ENCODE measurements at places on chromosomes 16 and 17.

- no peak for DNase-seq
These were observed 4.5 kb downstream of the RMI2 start for GRCh38 chr16:11349599-11350276.

DNA sequence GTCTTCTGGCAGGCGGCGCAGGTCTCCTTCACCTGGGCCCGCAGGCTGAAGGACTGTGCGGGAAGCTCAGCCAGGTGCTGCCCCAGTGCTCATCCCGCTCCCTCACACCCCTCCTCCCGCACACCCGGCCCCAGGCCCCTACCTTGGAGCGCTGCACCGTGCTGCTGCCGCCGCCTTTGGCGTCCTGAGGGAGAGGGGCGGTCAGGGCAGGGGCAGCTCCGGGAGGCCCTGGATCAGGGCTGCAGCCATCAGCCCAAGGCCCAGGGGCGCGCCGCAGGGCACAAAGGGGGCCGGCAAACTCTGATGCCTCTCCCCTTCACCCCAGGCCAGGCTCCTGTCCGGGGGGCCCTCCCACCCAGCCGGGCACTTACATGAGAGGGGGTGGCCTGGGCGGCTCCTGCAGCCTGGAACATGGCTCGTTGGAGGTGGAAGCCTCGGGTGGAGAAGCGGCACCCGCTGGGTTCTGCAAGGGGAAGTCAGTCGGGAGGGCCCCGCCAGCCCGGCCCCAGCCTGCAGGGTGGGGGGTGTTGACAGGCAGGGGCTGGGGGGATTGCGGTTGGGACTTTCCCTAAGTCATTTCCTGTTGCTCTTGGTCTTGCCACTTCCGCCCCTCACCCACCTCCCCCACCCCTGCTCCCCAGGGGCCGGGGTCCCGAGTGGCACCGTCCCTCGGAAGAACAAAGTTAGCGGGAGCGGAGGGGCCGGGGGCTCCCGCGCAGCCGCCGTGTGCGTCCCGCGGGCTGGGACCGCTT is 863 bp downstream of the LIMD2 start:
- DNase-seq, result peak; percentile 74

DNA sequence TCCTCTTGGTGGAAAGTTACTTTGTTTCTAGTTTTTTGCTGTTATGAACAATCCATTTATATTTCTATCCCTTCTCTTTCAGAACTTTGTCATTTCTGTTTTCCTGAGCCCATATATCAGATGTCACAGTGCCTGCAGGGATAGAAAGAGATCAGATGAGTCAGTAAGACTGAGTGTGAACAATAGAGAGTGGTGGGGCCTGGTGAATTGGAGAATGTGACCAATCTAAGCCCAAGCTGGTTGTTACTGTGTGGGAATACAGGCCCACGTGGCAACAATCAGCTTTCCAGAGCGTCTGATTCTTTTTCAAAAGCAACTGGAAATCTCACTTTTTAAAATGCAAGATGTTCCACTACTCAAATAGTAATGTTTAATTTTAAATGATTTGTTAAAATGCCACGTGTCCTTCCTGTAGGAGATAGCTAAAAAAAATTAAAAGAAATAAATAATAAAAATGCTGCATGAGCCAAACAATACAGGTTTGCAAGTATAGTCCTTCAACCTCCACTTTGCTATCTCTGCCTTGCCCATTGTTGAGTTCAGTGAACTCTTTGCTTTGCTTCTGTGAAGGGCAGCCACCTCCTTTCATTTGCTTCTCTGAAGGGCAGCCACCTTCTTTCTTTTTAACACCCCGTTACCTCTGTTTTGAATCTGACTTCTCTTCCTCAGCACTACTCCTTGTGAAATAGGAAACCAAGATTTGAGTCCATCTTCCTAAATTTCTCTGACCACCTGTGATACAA is 9.6 kb downstream of the DCTN5 start:
- DNase-seq, result no peak

GRCh38 chr16:31036691-31037090 is 3.3 kb downstream of the STX4 start:
- no peak for DNase-seq

GRCh38 chr17:38562215-38562569 is 43.6 kb downstream of the SRCIN1 start:
- no peak for DNase-seq

DNA sequence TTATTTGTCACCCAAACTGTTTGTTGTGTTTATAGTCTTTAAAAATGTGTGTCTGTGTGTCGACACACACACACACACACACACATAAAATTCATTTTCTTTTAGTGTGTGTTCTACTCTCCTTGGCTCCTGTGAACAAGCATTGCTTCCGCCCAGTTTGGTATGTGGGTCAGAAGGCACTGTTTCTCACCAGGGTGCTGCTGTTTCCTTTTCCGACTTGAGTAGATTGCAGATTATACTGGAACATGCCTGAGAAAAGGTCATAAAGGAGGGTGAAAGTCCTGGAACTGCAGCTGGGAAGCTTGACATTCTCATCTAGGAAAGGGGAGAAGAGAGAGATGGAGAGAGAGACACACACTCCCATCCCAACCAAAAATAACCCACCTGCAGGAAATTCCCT is 330.3 kb downstream of the BCAS3 start:
- no peak for DNase-seq

GRCh38 chr16:87166321-87166720 is 150.9 kb downstream of the C16orf95 start:
- no peak for DNase-seq

GRCh38 chr16:27326738-27327585 is 13.2 kb downstream of the IL4R start:
- no peak for DNase-seq
